GM23338 (cell line): ENCODE measurements at places on chromosomes 4 and X. TPM values are rescaled to one million over a fixed set of nuclear protein-coding genes. Genes with fewer than 3 reads are reported as not detected.

MAGEA4 gene
- 1.9 and 2.8 TPM in 2 replicates for total RNA-seq

XAGE2 gene
- not detected in 2 replicates for total RNA-seq

- H3K27me3 ChIP-seq: no peaks in the 10 kb centered on the region
- no peak overlapping the region for H3K4me3 ChIP-seq
- no peak for DNase-seq
- H3K4me1 ChIP-seq: no peaks in the 10 kb centered on the region
- H3K36me3 ChIP-seq: peaks cover 33% of the 10 kb centered on the region; the same call in 1 of the 2 replicates
Measured at GRCh38 chr4:25406081-25406692, 29.1 kb downstream of the ANAPC4 start.

CT83 gene
- total RNA-seq: not detected in 2 replicates

- H3K4me1 ChIP-seq: no peaks in the 10 kb centered on the region
- no peak overlapping the region for H3K27ac ChIP-seq
- no peak for DNase-seq
- H3K4me3 ChIP-seq: no peak overlapping the region
- no peaks in the 10 kb centered on the region for H3K36me3 ChIP-seq
- no peaks in the 10 kb centered on the region for H3K27me3 ChIP-seq
Measured at GRCh38 chr4:53510321-53510720, 81.0 kb downstream of the LNX1 start.

DNA sequence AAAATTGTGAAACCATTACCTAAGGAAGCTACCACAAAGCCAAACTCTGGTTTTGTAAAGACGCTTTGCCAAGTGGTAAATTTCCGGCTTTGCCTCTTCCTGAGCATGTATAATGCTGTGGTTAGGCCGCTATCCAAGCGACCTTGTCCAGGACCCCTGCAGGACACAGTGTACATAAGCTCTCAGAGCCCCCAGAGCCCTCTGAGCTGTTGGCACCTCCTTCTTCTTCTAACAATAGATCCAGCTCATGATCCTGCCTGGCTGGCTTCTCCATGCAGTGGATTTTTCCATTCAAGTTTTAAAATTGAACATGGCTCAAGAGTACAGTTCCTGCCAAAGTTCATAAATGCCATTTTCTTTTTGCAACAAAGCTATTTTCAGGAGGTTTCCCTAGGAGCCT lies 326.7 kb downstream of the MAPK10 start:
- H3K27me3 ChIP-seq: no peaks in the 10 kb centered on the region
- H3K27ac ChIP-seq: no peak overlapping the region
- peaks cover 7% of the 10 kb centered on the region; the same call in 1 of the 2 replicates for H3K4me1 ChIP-seq
- no peak for DNase-seq
- no peak overlapping the region for H3K4me3 ChIP-seq
- H3K36me3 ChIP-seq: no peaks in the 10 kb centered on the region

GRCh38 chr4:52051615-52052474 lies 741 bp downstream of the SPATA18 start:
- peaks cover 25% of the 10 kb centered on the region for H3K4me1 ChIP-seq
- H3K27ac ChIP-seq: peak overlapping the region; percentile 77; the same call in 1 of the 2 replicates
- DNase-seq: peak; percentile 94
- peaks cover 40% of the 10 kb centered on the region for H3K27me3 ChIP-seq
- H3K36me3 ChIP-seq: 0 out of 2 replicates have a peak, but pooled peaks cover 3% of the 10 kb centered on the region

DNA sequence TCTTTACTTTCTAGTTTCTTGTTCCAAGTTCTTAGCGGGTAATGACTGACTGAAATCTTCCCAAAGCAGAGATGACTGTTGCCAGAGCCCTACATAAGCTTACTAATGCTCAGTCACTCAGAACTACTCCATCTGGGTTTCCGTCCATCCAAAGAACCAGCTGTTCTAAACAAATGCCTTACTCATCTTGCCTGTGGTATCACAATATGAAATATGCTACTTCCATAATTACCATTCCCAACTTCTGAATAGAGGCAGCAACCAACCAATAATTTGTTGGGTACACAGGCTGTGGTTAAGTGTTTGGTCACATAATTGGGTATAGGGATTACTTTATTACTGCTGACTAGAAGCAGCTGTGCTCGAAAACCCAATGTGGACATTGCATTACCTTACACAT lies 930.2 kb upstream of the DIAPH2 start:
- no peak for DNase-seq
- no peaks in the 10 kb centered on the region for H3K4me1 ChIP-seq
- H3K4me3 ChIP-seq: no peak overlapping the region
- H3K27me3 ChIP-seq: no peaks in the 10 kb centered on the region

DNA sequence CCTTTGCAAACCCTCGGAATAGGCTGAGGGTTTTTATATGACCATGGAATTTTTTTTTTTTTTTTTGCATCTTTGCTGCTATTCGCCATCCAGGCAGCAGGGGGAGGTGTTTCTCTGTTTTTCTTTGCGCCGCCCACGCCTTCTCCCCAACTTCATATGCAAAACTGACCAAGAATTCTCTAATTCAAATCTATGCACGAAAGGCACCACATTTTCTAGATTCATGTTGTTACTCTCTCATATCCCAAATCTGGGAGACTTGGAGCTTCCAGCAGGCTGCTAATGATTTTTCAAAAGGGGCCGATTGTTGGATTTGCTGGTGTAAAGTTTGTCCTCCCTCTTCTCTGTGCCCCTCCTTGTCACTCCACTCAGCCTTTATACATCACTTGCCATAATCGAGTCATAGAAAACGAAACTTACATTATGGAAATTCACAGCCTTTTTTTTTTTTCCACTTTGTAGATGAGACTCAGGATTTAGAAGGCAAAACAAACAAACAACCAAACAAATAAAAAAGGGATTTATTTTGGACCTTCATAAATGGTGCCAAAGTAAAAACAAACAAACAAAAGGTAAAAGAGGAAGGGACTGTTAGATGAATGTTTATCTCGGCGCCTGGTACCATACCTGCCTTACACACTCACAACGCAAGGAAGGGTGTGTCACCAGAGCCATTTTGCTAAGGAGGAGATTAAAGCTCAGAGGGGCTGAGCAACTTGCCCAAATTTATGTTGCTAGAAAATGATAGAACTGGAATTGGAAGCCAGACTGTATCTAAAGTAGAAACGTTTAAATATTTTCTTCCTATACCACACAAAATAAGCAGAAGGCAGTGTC lies 29.3 kb upstream of the BOD1L1 start:
- no peaks in the 10 kb centered on the region for H3K27me3 ChIP-seq
- DNase-seq: peak; percentile 63
- peaks cover 18% of the 10 kb centered on the region for H3K4me1 ChIP-seq

DNA sequence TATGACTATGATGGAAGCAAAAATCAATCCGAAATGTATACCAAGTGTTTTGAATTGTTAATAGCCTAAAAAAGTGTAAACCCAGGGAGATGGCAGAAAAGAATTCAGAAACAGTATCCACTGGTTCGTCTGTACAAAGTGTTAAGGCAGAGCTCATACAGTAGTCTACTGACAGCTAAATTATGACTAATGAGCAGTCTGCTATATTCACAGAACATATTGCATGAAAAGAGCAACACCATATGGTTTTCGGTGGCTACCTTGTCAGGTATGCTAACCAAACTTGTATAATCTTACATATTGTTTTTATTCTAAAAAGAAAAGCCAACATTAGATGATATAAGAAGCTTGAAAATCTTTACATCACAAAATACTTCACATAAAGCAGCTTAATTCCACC lies 18.5 kb downstream of the EPHA5 start:
- H3K27ac ChIP-seq: no peak overlapping the region
- no peak overlapping the region for H3K4me3 ChIP-seq
- no peak for DNase-seq
- H3K36me3 ChIP-seq: no peaks in the 10 kb centered on the region
- H3K27me3 ChIP-seq: no peaks in the 10 kb centered on the region

GRCh38 chr4:8468746-8469535 lies 28.4 kb downstream of the TRMT44 start:
- no peaks in the 10 kb centered on the region for H3K4me1 ChIP-seq
- DNase-seq: peak; percentile 88
- H3K27ac ChIP-seq: no peak overlapping the region
- H3K4me3 ChIP-seq: no peak overlapping the region

GRCh38 chr4:94302191-94302590 lies 40.4 kb downstream of the HPGDS start:
- no peaks in the 10 kb centered on the region for H3K4me1 ChIP-seq
- no peak overlapping the region for H3K27ac ChIP-seq
- no peak for DNase-seq
- H3K36me3 ChIP-seq: no peaks in the 10 kb centered on the region
- H3K4me3 ChIP-seq: no peak overlapping the region

OTUD4 gene
- total RNA-seq: 42.2 and 53.2 TPM in 2 replicates

SPIN2A gene
- total RNA-seq: 1.4 and 2.6 TPM in 2 replicates

GRCh38 chrX:30973784-30974427 lies 84.9 kb upstream of the TAB3 start:
- no peak overlapping the region for H3K4me3 ChIP-seq
- no peaks in the 10 kb centered on the region for H3K4me1 ChIP-seq
- no peaks in the 10 kb centered on the region for H3K36me3 ChIP-seq
- H3K27me3 ChIP-seq: 0 out of 2 replicates have a peak, but pooled peaks cover 4% of the 10 kb centered on the region
- H3K27ac ChIP-seq: no peak overlapping the region

DNA sequence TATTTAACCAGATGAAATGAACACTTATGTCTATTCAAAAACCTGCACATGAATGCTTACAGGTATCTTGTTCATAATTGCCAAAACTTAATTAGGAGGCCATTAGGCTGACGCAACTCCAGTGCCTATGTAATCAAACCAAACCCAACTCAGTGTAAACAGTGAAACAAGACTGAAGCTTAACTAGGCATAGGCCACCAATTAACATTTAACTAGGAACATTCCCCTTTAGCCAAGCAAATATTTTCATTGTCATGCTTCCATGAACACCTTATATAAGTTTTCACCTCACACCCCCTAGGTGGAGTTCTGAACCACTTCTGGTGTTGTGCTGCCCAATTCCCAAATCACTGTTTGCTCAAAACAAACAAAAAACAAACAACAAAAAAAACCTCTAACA lies 686.0 kb downstream of the STPG2 start:
- H3K27me3 ChIP-seq: no peaks in the 10 kb centered on the region
- no peak overlapping the region; the same call in 1 of the 2 replicates for H3K27ac ChIP-seq
- no peaks in the 10 kb centered on the region for H3K36me3 ChIP-seq
- H3K4me1 ChIP-seq: peaks cover 10% of the 10 kb centered on the region
- DNase-seq: no peak
- H3K4me3 ChIP-seq: no peak overlapping the region

DNA sequence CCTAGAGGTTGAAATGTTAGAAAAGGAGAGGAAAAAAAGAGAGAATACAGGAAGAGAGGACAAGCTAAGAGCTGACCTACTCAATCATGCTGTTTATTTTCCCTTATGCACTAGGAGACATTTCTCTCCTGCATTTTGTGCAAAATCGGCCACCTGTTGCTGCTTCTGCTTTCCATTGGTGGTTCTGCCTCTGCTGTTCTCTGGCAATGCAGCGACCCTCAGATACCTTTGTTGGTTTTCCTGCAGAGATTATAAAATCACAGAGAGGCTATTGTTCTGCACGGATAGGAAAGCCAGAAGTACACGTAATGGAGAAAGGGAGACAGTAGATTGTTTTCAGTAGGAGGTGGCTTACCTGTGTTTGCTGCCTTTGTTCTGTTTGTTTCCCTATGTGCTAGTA lies 108.9 kb downstream of the UNC5C start:
- H3K4me3 ChIP-seq: no peak overlapping the region
- H3K4me1 ChIP-seq: peaks cover 3% of the 10 kb centered on the region; the same call in 1 of the 2 replicates
- H3K27me3 ChIP-seq: no peaks in the 10 kb centered on the region
- H3K36me3 ChIP-seq: no peaks in the 10 kb centered on the region
- no peak overlapping the region for H3K27ac ChIP-seq
- DNase-seq: no peak

DNA sequence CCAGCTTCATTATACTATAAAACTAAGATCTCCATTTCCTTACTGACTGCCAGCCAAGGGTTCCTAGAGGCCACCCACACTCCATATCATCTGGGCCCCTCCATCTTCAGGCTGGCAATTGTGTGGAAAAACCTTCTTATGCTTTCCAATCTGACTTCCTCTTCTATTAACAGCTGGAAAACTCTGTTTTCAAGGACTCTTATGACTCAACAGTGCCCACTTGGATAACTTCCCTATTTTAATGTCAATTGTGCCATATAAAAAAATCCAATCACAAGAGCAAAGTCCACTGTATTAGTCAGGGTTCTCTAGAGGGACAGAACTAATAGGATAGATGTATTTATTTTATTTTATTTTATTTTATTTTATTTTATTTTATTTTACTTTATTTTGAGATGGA lies 41.0 kb upstream of the CPEB2 start:
- no peak for DNase-seq
- H3K4me1 ChIP-seq: no peaks in the 10 kb centered on the region
- no peaks in the 10 kb centered on the region for H3K36me3 ChIP-seq

DNA sequence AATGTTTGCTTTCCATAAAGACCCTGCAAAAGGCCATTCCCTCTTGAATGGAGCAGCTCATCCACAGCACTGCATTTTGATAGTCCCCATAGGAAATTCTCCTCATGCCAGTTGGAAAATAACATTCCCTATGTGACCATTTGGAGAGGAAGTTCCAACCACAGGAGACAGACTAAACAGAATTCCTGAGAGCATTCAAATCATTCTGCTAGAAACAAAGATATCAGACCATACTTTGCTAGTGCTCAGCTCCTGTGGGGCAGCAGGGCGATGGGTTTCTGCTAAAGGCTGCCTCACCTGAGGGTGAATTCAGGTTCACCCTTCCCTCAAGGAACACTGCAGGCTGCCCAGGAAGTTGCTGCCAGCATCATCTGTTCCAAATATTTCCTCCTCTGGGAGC lies 58.8 kb downstream of the LNX1 start:
- DNase-seq: no peak
- H3K4me1 ChIP-seq: peaks cover 15% of the 10 kb centered on the region; the same call in 1 of the 2 replicates
- no peak overlapping the region for H3K27ac ChIP-seq
- no peaks in the 10 kb centered on the region for H3K36me3 ChIP-seq

IRS4 gene
- 14.9 and 15.2 TPM in 2 replicates for total RNA-seq

PNMA5 gene
- total RNA-seq: 0.49 and 0.62 TPM in 2 replicates

SCD5 gene
- total RNA-seq: 1.5 and 1.6 TPM in 2 replicates

DNA sequence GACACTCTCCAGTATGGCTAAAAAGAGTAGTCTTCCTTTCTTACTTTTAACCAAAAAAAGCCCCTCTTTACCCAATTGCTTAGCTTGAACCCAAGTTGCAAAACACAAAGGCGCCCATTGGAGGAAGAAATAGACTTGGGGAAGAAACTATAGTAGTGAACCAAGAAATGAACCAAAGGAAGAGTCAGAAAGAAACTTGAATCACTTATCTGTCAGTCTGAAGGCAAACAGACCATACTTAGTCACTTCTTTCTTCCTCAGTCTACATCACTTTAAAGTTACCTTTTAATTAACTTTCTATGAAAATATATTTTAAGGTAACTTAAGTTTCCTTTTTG lies 161.4 kb upstream of the GIMD1 start:
- H3K4me1 ChIP-seq: no peaks in the 10 kb centered on the region
- no peaks in the 10 kb centered on the region for H3K36me3 ChIP-seq
- no peaks in the 10 kb centered on the region for H3K27me3 ChIP-seq
- H3K4me3 ChIP-seq: no peak overlapping the region
- H3K27ac ChIP-seq: no peak overlapping the region

- no peak overlapping the region for H3K4me3 ChIP-seq
- no peaks in the 10 kb centered on the region for H3K27me3 ChIP-seq
- no peaks in the 10 kb centered on the region for H3K4me1 ChIP-seq
- peaks cover 9% of the 10 kb centered on the region; the same call in 1 of the 2 replicates for H3K36me3 ChIP-seq
- no peak for DNase-seq
Measured at GRCh38 chr4:160110891-160111290, 1008.0 kb downstream of the RAPGEF2 start.

GRCh38 chr4:151750156-151750555 lies 10.7 kb downstream of the GATB start:
- no peaks in the 10 kb centered on the region for H3K27me3 ChIP-seq
- H3K36me3 ChIP-seq: 0 out of 2 replicates have a peak, but pooled peaks cover 4% of the 10 kb centered on the region
- no peak for DNase-seq
- H3K27ac ChIP-seq: no peak overlapping the region
- H3K4me1 ChIP-seq: peaks cover 18% of the 10 kb centered on the region

FGB gene
- not detected in 2 replicates for total RNA-seq
